ENCODE measurements at places on chromosomes 5 and 9.

GRCh38 chr9:98075332-98075805, 18.8 kb downstream of the NANS start:
- DNase-seq: peak; percentile 88

DNA sequence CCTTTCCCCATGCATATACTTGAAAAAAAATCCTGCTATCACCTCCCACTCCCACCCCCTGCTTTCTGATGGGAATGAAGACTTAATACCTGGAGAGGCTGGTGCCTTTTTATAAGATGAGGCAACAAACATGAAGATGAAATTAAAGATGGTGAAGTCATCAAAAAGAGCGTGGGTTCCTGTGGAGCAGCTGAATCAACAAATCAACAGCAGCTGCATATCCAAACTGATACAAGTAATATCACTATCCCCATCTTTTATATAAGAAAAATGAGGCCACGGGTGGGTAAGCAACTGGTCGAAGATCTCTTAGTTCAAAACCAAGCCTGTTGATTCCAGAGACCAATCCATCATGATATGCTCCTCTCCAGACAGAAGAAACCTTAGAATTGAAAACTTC, 268.5 kb downstream of the ENC1 start:
- DNase-seq: no peak

DNA sequence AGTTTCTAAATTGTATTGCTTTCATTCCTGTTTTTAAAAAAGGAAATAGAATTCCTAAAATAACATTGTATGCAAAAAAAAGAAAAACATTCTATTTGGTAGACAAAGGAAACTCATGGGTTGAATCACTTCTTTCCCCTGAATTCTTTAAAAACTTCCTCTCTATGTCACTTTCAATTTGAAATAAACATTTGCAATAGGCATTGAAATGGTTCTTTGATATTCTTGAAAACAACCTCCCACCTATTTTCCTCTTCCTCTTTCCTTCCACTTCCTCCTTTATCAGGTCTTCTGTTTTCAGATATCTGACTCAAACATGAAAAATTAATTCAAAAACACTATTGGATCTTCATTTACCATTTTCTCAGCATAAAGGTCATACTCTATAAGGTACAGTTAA, 442.0 kb upstream of the MEF2C start:
- no peak for DNase-seq

DNA sequence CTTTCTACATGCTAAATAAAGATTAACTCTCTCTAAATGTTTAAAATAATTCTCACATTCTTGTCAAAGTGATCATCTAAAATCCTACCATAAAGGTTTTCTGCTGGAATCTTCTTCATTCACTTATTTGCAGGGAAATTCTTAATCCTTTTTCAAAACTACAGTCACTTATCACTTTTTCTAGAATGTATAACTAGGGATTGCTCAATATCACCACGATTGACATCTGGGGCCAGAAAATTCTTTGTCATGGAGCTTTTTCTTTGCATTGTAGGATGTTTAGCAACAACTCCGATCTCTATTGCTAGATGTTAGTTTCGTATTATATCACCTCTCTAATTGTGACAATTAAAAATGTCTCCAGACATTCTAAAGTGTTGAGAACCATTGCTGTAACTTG, 344.9 kb upstream of the PIK3R1 start:
- no peak for DNase-seq

DNA sequence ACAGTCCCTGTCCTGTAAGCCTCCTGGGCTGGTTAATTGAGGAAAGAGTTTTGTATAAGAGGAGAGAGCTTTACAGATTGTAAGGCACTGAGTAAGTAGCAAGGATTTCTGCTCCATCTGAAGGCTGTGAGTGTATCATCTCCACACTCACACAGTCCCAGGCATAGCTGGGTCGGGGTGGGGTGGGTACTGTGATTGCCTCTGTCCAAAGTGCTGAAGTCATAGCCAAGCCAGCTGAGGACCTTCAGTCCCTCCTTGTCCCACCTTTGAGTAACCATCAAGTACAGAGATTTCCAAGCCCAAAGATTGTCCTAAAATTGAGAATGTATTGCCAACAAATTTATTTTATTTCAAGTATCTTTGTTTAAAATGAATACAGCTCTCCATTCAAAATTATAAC, 5.5 kb upstream of the DNAJB5 start:
- DNase-seq: peak; percentile 28

- no peak for DNase-seq
Observed at GRCh38 chr5:10747678-10748622, 13.1 kb downstream of the DAP start.

GRCh38 chr5:175922192-175922885, 45.8 kb downstream of the THOC3 start:
- peak; percentile 93 for DNase-seq

- no peak for DNase-seq
Observed at GRCh38 chr5:72841756-72842535, 25.5 kb downstream of the TNPO1 start.

GRCh38 chr5:151040211-151040747, 19.9 kb downstream of the GPX3 start:
- DNase-seq: no peak

GRCh38 chr9:87734106-87734505, 8.2 kb downstream of the CTSL start:
- DNase-seq: no peak

DNA sequence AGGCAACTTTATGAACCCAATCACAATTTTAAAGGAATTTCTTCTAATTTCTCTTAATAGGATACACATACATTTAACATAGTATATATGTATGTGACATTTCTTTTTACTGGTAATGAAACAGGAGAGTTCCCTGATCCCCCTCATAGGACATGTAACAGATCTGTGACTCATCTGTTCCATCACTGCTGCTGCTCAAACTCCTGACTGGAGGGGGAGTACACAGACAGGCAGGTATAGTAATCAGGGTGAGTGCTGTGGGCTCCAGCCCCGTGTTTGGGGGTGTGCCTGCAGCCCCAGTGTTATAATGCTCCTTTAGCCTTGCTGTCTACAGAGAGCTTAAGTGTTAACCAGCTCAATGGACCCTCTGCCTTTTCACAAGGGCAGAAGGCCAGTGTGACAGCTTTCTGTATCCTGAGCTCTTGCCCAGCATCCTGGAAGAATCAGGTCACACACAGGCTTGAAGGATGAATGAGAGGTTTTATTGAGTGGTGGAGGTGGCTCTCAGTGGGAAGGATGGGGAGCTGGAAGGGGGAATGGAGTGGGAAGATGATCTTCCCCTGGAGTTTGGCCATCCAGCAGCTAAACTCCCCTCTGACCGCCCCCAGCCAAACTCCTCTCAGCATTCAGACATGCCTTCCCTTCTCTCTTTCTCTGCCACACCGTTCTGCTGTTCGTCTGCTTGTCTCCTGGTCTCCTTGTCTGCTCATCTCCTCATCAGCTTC, 161.3 kb downstream of the ZNF608 start:
- DNase-seq: no peak

DNA sequence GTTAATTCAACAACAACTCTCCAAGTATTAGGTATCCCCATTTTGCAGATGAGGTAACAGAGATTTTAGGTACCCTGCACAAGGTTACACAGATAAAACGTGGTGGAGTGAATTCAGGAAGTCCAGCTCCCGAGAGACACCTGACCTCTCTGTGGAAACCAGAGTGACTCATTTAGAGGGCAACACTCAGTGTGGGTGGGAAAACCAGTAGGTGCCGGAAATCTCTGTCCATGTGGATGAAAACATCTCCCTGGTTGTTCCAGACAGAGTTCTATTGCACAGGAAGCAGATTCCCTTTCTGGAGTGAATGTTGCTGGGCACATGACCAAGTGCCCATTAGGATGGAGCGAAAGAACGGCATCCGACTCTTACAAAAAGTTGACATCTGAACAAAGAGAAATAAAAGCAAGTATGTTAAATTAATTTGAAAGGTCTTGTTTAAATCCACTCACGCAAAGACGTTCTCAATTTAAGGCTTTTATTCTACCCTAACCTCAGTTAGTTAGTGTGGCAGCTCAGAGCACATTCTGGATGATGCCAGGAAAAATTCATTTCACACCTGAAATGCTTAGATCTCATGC, 391.9 kb upstream of the WWC1 start:
- DNase-seq: peak; percentile 44

- DNase-seq: no peak
Observed at GRCh38 chr9:126614088-126614454, 343 bp downstream of the LMX1B start.

DNA sequence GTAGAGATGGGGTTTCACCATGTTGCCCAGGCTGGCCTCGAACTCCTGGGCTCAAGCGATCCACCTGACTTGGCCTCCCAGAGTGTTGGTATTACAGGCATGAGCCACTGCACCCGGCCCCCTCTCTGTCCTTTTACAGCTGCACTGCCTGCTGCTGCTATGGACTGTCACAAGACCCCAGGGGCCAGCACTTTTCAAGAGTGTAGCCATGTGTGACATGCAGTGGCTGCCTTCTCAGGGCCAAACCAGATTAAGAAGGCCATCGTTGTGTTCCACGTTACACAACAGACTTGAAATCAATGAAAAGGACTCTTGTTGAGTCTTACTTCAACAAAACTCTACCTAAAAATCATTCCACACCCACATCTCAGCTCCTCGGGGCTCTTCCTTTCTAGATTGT, 78.9 kb upstream of the ICE1 start:
- DNase-seq: no peak

DNA sequence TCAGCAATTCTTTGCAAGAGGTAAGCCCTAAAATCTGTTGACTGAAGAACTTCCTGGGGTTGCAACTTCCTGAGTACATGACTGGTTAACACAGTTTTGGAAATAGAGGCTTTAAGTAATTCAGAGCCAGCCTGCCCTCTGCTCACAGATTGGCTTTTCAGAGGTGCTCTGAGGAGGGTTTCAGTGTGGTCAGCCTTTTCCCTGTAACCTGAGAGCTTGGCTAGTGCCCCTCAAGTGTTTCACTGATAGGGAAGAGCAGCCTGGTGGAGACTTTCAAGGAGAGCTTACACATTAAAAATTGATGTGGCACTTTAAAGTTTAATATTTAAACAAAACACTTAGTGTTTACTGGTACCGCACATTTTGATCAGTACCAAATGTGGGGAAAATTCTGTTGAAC, 56.7 kb upstream of the FOXB2 start:
- no peak for DNase-seq

GRCh38 chr5:138359621-138360020, 7.1 kb downstream of the KDM3B start:
- no peak for DNase-seq

DNA sequence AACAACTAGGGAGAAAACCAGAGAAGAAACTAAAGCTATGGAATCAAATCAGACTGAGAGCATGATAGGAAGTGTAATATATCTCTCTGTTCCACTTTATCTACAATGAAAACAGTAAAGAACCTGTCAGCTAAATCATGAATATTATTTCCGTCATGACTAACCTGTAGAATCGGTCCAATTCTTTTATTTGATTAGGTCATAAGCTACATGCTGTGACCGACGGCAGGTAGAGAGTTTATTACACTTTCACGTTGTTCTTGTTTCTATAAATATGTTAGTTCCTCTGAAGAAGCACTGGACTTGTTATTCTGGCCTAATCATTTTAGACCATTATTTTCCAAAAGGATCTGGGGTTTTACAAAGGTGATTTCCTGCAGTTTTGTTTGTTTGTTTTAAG, 91.1 kb downstream of the DMRTA1 start:
- DNase-seq: no peak

DNA sequence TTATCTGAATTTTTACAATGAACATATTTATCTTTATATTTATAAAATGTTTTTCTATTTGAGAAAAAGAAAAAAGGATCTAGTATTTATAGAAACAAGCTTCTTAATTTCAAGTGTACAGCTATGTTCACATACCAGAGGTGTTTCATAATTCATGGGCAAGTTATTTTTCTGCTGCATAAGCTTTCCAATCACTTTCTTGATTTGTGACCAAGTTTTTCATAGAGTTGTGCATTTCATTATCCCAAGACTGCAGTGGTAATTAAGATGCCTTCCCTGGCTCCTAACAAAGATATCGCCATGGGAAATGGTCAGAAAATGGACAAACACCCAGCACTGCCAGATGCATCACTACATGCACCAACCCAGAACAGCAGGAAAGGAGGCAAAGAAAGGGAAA, 124.6 kb downstream of the GNAQ start:
- DNase-seq: no peak

DNA sequence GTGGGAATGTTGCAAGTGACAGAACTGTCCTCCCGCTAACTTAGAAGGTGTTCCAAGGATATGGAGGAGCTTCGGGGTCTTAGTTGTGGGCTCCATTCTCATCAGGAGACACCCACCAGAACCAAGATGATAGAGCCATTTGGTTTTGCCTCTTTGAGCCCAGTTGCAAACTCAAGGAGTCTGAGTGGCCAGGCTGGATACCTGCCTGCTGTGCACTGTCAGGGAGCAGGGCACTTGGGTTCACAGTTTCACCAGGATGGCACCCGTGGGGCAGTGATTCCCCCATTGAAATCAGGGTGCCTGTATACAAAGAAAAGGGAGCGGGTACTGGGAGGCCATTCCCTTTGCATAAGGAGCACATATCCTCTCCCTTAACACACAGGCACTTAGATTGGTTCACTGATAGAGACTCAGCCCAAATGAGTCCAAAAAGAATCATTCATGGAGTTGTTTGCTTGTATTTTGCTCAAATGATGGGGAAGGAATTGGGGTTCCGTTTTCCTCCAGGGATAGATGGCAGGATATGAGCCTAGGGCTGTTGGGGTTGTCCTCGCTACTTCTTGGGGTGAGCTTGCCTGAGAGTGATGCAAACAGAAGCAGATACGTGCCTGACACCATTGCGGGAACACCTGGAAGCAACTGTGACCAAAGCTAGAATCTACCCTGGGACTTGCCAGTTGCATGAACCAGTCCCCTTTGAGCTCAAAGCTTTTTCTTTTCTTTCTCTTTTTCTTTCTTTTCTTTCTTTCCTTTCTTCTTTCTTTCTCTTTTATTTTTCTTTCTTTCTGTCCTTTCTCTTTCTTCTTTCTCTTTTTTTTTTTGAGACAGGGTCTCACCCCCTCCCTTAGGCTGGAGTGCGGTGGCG, 1.3 kb upstream of the PRR7 start:
- DNase-seq: no peak

DNA sequence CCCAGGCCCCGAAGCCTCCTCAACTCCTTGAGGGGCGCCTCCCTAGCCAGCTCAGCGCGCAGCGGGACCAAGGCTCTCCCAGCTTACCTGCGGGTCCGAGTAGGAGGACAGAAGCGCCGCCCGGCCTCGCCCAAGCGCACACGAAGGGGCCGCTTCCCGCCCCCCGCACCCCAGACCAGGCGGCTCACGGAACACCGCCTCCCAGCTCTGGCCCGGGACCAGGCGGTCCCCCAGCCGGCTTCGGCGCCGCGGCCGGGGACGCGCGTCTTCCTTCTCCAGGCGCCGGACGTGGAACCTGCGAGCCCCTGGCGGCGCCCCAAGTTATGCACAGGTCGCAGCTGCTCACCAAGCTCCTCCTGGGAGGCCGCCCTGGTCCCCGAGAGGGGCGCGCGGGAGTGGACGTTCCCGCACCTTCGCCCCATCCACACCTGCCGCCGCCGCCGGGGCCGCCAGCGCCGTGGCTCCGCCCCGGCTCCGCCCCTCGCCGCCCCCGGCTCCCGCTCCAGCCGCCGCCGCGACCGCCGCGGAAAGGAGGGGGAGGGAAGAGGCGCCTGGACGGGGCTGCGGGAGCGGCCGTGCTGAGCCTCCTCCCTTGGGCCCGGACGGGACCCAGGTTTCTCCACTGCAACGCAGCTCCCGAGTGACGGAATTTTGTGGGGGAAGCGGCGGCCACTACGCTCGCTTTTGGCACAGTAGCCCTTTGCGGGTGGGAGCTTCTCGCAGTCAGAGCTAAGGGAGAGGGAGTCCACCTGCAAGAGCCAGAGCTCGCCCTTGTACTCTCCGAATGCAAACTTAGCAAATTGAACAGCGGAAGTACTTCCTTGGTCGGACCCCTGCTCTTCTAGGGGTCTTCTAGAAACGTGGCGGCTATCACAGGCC, 77.5 kb upstream of the IFNE start:
- DNase-seq: peak; percentile 95

- no peak for DNase-seq
Observed at GRCh38 chr5:120362426-120362825, 101.7 kb upstream of the PRR16 start.
